ENCODE measurements at places on chromosomes 11 and 22.
A peak's percentile ranks its signal among the peaks of the same experiment; 100 is the strongest.

- no peak for DNase-seq
Observed at GRCh38 chr11:45939836-45940235, 17.4 kb downstream of the LARGE2 start.

DNA sequence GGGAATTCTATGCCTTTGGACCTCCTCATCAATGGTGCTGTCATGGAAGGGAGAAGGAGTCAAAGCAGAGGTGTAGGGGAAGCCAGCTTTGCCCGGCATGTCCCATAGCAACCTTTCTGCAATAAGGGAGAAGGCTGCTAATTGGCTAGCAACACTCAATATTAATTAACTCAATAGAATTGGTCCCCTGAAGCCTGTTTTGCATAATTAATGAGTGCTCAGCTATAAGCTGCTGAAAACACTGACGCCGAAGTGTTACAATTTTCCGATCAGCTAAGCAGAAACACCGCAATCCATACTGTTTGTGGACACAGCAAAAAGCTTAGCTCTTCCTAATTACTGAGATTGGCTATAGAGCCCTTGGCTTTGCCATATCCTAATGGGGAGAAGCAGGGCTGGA lies 245.0 kb downstream of the CSNK2A3 start:
- DNase-seq = no peak

- DNase-seq = no peak
Observed at GRCh38 chr11:96134602-96135001, 208.4 kb downstream of the MAML2 start.

DNA sequence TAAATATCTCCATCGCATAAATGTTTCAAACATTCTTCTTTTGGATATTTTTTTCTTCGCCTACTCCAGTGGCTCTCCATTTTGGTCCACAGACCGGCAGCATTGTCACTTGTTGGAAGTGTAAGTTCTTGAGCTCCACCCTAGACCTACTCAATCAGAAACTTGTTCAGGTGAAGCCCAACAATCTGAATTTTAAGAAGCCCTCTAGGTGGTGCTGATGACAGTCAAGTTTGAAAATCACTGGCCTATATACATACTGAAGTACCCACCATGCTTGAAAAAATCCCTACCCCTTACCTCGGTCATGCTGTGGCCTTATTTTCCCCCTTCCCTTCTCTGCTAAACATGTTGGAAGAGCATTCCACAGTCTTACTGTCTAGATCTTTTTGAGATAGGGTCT lies 10.2 kb upstream of the ACAT1 start:
- DNase-seq = no peak

DNA sequence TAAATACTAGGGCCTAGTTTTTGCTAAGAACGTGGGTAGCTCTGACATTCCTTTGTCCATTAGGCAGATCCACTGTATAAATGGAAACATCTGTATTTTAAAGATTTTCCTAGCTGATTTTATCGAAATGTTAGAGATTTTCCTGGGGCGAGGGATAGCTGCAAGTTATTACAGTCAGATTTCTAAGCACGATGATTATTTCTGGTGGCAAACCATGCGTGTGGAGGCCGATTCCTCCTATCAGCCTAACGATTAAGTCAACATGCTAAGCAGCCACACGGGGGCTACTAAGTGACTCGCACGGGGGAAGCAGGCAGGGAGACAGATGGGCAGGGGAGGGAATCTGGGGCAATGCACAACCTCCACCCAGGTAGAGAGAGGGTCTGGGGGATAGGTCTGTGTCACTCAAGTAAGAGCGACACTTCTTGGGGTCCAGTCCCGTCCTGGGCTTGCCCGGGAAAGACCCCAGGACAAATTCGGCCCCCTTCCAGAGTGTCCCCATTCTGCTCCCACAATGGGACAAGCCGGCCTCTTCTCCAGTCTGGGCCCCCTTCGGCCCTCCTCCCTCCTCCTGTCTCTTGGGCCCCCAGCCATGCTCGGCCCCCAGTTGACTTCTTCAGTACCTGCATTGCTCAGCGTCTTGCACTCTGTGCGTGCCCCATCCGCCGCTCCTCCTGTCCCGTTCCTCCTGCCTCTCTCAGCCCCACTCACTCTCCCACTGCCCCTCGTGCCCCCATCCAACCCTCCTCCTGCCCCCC lies 571 bp downstream of the C11orf24 start:
- peak; percentile 50 for DNase-seq

DNA sequence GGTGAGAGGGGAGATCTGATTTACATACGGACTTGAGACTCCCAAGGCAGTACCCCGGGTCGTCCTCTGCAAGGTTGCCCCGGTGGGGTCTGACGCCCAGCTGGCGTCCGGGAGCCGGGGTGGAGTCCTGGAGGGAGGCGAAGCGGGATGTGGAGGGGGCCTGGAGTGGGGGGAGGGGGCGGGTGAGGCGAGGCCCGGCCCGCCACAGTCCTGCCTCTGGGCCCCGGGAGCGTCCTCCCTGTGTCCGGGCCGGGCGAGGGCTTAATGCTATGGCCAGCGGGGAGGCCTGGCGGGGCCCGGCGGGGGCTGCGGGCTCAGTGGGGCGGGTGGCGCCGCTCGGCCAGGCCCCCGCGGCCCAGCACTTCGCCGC lies 2.4 kb upstream of the MYBPC3 start:
- DNase-seq = no peak

DNA sequence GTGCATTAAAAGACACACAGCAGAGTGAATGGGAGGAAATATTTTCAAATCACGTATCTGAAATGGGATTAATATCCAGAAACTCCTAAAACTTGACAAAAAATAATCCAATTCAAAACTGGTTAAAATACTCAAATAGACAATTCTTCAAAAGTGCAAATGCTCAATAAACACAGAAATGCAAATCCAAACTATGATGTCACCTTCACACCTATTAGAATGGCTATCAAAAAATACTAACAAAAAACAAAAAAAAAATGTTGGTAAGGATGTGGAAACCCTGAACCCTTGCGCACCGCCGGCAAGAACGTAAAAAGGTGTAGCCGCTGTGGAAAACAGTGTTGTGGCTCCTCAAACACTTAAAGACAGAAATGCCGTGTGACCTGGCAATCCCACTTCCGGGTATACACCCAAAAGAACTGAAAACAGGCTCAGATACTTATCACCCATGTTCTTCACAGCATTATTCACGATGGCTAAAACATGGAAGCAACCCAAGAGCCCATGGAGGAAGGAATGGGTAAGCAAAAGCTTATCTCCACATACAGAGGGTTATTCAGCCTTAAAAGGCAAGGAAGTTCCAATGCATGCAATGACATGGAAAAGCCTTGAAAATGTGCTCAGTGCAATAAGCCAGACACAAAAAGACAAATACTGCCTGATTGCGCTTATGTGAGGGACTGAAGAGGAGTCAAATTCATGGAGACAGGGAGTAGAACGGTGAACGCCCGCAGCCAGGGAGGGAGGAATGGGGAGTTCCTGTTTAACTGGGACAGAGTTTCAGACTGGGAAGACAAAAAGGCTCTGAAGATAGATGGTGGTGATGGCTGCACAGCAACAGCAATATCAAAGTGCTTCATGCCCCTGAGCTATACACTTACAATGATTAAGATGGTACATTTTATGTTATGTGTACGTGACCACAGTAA lies 19.6 kb downstream of the BRD1 start:
- DNase-seq = no peak

- DNase-seq = peak; percentile 51
Observed at GRCh38 chr11:103618528-103618927, 417.9 kb upstream of the DDI1 start.

- no peak for DNase-seq
Observed at GRCh38 chr11:27700351-27701301, at the start of gene BDNF. TSS of gene BDNF (minus strand) at chr11:27700455. CDS start at chr11:27658564, 41,891 bp downstream.

GRCh38 chr11:37657645-37658044 lies 1059.6 kb upstream of the RAG2 start:
- DNase-seq = no peak

DNA sequence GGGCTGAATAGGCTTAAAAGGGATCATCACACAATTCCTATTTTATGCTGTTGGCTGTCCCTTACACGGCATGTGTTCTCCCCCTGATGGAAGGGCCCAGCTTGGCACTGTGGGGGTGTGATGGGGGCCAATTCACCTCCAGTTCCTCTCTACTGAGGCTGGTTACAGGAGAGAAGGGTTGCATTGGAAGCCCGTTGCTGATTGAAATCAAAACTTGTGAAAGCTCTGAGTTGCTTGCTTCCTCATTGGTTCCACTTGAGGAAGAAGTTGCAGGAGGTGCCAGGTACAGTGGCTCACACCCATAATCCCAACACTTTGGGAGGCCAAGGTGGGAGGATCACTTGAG lies 13.3 kb upstream of the PRG2 start:
- no peak for DNase-seq

- no peak for DNase-seq
Observed at GRCh38 chr11:12109591-12110196, 696 bp upstream of the MICAL2 start.

- DNase-seq = no peak
Observed at GRCh38 chr11:114501901-114502300, 57.8 kb downstream of the NXPE1 start.

- DNase-seq = no peak
Observed at GRCh38 chr11:128939591-128939990, 3.1 kb downstream of the TP53AIP1 start.

DNA sequence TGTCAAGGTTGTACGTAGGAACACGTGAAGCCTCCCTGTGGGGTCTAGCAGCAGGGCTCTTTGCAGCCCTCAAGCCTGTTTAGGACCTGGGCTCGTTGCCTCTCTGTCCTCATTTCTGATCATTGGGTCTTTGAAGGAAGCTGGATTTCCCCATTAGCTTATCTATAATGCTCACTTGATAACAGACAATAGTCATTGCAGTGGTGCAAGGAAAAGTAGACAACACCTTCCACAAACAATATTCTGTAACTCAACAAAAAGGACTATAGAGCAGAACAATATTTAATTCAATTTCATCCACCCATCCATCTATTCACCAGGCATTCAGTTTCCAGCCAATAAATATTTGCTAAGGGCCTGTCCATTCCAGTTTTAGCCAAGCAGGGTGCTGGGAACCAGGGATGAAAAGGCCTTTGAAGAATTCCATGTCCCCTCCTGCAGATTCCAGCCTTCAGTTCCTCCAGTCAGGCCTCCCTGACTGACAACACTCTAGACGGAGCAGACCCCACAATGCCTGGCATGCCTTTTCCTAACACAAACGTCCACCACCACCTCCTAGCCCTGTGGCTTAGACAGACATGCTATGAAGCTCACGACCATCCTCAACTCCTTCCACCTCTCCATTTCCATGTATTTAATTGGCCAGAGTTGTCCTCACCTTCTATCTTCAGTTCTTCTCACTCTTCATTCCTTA lies 12.7 kb upstream of the POLD3 start:
- DNase-seq = no peak

DNA sequence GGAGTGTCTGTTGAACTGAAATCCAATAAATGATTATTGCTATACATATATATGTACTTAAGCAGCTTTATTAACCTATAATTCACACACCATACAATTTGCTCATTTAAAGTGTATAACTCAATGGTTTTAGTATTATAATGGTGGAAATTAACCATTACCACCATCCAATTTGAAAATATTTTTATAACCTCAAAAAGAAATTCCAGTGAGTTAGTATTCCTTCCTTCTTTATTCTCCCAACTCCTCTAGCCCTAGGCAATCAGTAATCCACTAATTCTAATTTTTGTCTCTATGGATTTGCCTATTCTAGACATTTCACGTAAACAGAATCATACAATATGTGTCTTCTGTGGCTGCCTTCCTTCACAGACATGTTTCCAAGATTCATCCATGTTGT lies 64.8 kb downstream of the MAPK1 start:
- no peak for DNase-seq

DNA sequence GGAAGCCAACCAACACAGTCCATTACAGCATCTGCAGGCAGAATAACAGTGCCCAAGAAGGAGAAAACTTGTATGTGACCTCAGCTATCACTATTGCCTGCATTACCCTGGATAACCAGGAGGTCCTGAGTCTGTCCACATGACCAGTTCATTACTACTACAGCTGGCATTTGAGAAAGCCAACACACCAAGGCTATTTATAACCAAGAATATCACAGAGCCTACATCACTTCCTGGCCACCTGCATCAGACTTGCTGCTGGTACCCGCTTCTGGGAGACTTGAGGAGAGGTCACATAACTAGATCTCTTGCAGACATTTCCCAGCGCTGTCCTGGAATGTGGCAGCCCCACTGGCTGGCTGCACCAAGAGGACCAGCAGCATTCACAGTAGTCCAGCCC lies 11.1 kb upstream of the OR56B4 start:
- no peak for DNase-seq
